Activated T-cell treated with anti-CD3 and anti-CD28 coated beads for 24 hours (primary cell): ENCODE measurements at places on chromosomes 6 and 20.
A peak's percentile ranks its signal among the peaks of the same experiment; 100 is the strongest.

DNA sequence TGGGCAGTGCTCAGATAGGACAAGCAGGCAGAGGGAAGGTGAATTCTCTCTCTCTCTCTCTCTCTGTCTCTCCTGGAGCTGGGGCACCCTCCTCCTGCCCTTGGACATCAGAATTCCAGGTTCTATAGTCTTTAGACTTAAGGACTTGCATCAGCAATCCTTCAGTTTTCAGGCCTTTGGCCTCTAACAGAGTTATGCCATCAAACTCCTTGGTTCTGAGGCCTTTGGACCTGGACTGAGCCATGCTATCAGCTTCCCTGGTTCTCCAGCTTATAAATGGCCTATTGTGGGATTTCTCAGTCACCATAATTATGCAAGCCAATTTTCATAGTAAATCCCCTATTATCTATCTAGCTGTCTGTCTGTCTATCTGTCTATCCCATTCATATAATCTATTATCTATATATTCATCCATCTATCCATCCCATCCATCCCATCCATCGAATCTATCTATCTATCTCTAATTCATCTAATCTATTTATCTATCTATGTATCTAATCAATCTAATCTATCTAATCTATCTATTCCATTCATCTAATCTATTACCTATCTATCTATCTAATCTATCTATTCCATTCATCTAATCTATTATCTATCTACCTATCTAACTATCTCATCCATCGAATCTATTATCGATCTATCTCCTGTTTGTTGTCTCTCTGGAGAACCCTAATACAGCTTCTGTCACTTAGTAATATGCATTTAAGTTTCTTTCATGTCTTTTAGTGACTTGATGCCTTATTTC lies 48.2 kb upstream of the HIVEP1 start:
- no peak for DNase-seq

- no peak for DNase-seq
Measured at GRCh38 chr6:46323312-46323965, 152.7 kb upstream of the ENPP5 start.

DNA sequence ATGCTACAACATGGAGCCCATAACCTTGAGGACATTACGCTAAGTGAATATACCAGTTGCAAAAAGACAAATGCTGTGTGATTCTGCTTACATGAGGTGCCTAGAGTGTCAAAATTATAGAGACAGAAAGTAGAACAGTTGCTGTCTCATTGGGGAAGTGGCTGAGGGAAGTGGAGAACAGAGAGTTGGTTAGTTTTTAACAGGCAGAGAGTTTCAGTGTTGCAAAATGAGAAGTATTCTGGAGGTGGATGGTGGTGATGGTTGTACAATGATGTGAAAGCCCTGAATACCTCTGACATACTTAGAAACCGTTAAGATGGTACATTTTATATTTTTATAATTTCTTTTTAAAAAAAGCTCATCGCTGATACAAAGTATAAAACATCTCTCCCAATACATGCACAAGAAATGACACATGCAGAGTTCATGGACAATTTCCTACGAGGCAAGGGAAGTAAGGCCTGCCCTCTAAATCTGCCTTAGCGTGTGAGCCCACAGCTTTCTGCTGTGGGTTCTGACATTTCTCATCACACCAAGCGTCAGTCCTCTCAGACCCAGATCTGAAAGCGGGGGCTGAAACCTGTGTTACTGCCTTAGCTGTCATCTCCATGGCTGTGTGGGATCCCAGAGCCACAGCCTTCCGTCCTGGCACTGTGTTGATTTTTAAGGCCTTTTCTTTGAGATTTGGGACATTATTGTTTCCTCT lies 126.0 kb downstream of the RNASET2 start:
- DNase-seq = no peak

DNA sequence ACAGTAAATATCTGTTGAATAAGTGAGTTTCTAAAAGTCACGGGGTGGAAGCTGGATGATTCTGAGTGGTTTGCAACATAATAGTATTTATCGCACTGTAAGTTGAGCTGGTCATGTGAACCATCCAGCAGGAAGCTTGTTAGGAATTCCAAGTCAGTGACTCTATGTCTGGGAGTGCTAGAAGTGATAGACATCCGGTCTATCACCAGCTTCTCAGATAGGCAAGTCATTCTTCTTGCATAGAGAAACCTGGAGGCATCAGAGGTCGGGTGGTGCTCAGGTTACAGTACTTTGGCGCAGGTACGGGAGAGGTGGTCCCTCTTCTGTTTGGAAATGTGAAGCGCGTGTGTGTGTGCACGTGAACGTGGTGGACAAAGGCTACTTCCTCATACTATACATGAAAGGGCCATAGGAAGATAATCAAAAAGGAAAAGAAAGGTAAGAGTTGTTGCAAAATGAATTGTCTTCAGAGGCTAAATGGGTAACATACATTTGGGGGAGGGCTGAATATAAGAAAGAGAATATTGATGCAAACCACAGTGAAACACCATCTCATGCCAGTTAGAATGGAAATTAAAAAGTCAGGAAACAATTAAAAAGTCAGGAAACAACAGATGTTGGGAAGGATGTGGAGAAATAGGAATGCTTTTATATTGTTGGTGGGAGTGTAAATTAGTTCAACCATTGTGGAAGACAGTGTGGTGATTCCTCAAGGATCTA lies 299.3 kb upstream of the ZFP64 start:
- DNase-seq = no peak

DNA sequence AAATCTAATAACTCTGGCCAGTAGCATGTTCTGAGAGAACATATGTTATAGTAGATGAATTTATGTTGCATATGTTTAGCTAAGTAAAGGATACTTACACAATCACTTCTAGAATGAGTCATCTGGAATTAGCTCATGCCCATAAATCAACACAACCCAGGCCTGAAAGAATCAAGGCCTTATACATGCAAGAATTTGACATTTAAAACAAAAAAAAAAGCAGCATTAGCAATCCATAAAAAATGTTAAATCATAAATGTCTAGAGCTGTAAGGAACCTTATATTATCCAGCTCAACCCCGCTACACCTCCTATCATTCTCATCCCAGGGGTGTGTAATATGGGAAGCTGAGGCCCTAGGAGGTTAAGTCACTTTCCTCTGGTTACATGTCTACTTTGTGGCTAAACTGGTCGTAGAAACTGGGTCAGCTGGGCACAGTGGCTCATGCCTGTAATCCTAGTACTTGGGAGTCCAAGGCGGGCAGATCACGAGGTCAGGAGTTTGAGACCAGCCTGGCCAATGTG lies 105.2 kb upstream of the CARMIL1 start:
- DNase-seq = no peak

DNA sequence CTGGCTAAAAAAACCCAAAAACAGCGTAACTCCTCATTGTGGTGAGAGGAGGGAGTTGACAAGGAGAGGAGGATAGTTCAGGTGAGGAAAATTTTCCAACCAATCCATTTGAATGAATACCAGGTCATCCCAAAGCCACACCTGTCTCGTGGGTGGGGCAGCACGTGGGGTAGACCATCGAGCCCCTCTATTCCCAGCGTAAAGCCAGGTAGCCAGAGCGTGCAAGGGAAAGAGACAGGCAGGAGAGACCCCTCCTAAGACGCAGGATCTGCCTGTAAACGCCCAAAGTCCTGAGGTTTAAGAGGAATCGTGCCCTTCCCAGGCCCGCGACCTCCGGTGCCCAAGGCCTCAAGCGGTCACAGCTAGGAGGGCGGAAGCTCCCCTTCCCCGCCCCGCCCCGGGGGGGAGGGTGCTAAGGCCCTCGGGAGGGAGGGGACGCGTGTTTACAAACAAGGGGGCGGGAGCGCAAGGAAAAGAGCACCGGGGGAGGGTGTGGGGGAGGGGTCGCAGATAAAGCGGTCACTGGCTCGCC lies 712 bp downstream of the RXRB start:
- DNase-seq = peak; percentile 63

- DNase-seq = no peak
Measured at GRCh38 chr20:34952671-34953070, 2.9 kb downstream of the GSS start.

- no peak for DNase-seq
Measured at GRCh38 chr6:149477544-149477943, 7.3 kb downstream of the ZC3H12D start.

DNA sequence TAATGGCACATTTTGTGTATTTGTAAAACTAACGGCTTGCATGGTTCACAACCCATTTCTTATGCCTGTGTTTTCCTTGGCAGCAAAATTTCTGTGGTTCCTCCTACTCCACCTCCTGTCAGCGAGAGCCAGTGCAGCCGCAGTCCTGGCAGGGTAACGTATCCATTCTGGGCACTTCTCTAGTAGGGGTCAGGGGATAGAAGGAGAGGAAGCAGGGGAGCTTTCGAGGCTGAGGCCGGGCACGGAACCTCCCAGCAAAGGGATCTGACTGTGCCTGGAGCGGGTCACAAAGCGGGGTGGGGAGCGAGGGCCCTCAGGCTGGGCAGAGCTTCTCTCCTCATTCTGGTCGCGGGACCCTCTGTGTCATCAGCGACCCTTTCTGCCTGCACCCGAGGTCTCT lies 58.4 kb downstream of the SYTL3 start:
- no peak for DNase-seq

GRCh38 chr20:1388741-1389483 lies 3.9 kb downstream of the FKBP1A start:
- no peak for DNase-seq

- DNase-seq = no peak
Measured at GRCh38 chr6:88814909-88815308, 148.5 kb downstream of the RNGTT start.
